Naive thymus-derived CD4-positive, alpha-beta T cell (primary cell): ENCODE measurements at places on chromosomes 11 and 22. TPM values are rescaled to one million over a fixed set of nuclear protein-coding genes. Genes with fewer than 3 reads are reported as not detected.

DNA sequence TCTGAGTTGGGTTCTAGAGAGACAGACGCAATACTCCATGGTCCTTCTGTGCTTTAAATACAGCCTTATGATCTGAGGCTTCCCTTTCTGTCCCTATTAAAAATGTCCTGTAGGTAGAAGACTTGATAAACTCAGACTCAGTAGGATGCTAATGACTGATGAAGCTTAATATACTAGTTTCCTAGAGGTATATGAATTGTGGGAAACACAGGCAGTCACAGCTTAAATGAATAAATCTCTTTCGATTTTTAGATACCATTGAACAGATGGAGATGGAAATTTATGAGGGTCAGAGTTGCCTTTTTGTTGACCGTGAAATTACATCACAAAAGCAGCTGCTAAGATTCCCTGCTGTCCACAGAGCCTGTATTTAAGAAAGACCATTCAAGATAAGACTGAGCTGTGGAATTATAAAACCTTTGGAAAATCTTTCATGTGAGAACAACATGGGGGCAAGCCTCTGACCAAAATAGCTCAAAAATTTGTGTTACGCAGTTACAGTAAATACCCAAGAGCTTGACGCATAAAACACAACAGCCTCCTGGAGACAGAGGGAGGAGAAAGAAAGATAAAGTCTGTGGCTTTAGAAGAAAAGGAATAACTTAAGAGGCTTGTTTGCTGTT, 172.3 kb downstream of the AASDHPPT start:
- no peaks in the 10 kb centered on the region for H3K36me3 ChIP-seq
- H3K27ac ChIP-seq, result no peak overlapping the region
- no peak overlapping the region for H3K4me3 ChIP-seq
- no peak for DNase-seq
- H3K4me1 ChIP-seq, result no peaks in the 10 kb centered on the region

- DNase-seq, result no peak
- no peak overlapping the region for H3K4me3 ChIP-seq
- no peaks in the 10 kb centered on the region for H3K36me3 ChIP-seq
- no peaks in the 10 kb centered on the region for H3K4me1 ChIP-seq
These were observed 972.8 kb downstream of the OPCML start for GRCh38 chr11:132559331-132560036.

GRCh38 chr22:44632541-44633396, 69.2 kb upstream of the PRR5 start:
- H3K27ac ChIP-seq, result no peak overlapping the region
- H3K4me3 ChIP-seq, result no peak overlapping the region
- H3K36me3 ChIP-seq, result no peaks in the 10 kb centered on the region
- H3K4me1 ChIP-seq, result peaks cover 9% of the 10 kb centered on the region
- DNase-seq, result no peak
- no peaks in the 10 kb centered on the region for H3K27me3 ChIP-seq

- no peaks in the 10 kb centered on the region for H3K27me3 ChIP-seq
- H3K4me3 ChIP-seq, result peak overlapping the region; percentile 1
- peak; percentile 62 for DNase-seq
- H3K27ac ChIP-seq, result peak overlapping the region; percentile 91
These were observed 264.0 kb downstream of the ETS1 start for GRCh38 chr11:128323381-128323780.

GRCh38 chr22:25654676-25655075, 87.3 kb upstream of the MYO18B start:
- no peaks in the 10 kb centered on the region for H3K27me3 ChIP-seq
- H3K27ac ChIP-seq, result no peak overlapping the region
- no peaks in the 10 kb centered on the region for H3K4me1 ChIP-seq
- H3K36me3 ChIP-seq, result no peaks in the 10 kb centered on the region

DNA sequence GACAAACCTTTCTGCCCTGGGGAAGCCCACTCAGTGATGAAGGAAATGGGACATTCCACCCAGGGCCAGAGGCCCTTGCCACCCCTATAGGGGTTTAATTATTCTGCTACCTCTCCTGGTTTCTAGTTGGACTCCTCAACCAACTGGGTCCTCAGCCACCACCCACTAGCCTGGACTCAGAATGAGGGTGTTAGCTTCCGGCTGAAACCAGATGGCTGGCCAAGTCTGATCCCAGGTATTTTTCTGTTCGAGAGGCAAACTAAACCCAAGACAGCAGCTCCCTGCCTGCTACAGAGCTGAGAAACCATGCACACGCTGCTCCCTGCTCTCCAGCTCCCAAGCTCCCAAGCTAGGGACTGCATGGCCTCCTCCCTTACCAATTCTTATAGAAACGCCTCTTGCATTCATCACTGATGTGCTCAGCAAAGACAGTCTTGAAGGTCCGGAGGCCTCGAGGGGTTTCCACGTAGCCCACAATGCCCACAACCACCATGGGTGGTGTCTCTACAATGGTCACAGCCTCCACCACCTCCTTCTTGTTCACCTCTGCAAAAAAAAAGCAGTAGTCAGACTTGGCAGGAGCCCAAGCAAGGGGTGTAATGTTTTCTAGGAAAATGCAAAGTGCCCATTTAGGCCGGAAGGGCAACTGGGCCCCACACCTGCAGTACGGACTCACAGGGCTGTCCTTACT, 2.2 kb downstream of the RPL3 start:
- peaks cover 34% of the 10 kb centered on the region for H3K4me1 ChIP-seq
- peak overlapping the region; percentile 81 for H3K4me3 ChIP-seq
- H3K36me3 ChIP-seq, result peaks cover 29% of the 10 kb centered on the region
- H3K27me3 ChIP-seq, result no peaks in the 10 kb centered on the region
- no peak for DNase-seq

GRCh38 chr11:36532941-36533601, 23.0 kb upstream of the TRAF6 start:
- H3K27me3 ChIP-seq, result no peaks in the 10 kb centered on the region
- no peaks in the 10 kb centered on the region for H3K4me1 ChIP-seq
- no peaks in the 10 kb centered on the region for H3K36me3 ChIP-seq
- no peak for DNase-seq

DNA sequence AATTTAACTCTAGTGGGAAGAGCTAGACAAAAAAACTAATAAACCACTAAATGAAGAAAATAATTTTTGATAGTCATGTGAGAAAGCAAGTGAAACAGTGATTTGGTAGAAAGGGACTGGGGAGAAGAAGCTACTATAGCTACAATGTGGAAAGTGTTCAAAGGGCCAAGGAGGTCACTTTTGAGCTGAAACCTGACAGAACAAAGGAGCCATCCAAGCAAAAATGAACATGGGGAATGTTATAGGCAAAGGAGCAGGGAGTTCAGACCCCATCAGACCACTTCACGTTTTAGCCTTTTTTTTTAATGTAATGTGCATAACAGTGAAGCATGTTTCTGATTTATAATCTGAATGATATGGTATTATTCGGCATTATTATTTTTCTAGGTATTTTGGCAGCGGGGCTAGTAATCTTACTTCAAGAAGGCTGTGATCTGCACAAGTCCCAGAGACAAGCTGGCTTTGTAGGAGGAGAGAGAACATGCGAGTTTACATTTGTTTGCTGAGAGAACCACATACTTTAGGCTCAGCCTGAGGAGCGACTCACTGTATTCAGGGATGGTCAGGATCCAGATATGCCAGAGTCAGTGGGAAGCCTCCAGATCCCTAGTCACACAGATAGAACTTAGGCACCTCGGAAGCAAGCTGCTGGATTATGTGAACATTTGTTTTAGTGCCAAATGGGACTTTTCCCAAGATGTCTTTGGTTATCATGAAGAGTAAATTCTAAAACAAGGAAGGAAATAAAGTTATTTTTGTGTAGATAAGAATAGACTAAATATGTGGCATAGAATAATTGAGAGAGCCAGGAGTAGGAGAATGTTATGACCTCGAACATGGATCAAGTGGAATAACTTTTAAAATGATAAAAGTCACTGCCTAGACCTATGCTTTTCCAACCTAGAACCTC, 118.6 kb downstream of the TRIM44 start:
- no peak overlapping the region for H3K4me3 ChIP-seq
- H3K4me1 ChIP-seq, result peaks cover 7% of the 10 kb centered on the region
- no peaks in the 10 kb centered on the region for H3K36me3 ChIP-seq
- no peaks in the 10 kb centered on the region for H3K27me3 ChIP-seq

DNA sequence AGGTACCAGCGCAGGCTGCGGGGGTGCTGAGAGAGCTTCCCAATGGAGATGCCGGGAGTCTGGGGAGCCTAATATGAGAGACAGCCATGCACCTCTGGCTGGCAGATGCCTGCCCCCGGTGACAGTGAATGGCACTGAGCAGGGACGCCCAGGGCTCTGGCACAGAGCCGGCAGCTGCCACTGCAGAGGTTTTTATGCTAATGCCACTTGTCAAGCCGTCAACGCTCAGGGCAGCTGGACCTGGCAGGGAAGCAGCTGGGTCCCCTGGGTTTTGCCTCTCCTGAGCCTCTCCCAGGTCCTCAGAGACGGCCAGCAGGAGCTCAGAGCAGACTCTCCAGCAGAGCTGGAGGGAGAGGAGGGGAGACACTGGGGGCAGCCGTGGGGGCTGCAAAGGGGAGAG, 573.6 kb downstream of the BUD13 start:
- H3K27me3 ChIP-seq, result no peaks in the 10 kb centered on the region
- no peak overlapping the region for H3K4me3 ChIP-seq
- no peak overlapping the region for H3K27ac ChIP-seq
- no peaks in the 10 kb centered on the region for H3K36me3 ChIP-seq
- H3K4me1 ChIP-seq, result no peaks in the 10 kb centered on the region

- H3K4me3 ChIP-seq, result no peak overlapping the region
- H3K4me1 ChIP-seq, result no peaks in the 10 kb centered on the region
- no peak overlapping the region for H3K27ac ChIP-seq
- no peaks in the 10 kb centered on the region for H3K27me3 ChIP-seq
- no peaks in the 10 kb centered on the region for H3K36me3 ChIP-seq
- DNase-seq, result no peak
These were observed 966.5 kb downstream of the NTM start for GRCh38 chr11:132336781-132337535.

DNA sequence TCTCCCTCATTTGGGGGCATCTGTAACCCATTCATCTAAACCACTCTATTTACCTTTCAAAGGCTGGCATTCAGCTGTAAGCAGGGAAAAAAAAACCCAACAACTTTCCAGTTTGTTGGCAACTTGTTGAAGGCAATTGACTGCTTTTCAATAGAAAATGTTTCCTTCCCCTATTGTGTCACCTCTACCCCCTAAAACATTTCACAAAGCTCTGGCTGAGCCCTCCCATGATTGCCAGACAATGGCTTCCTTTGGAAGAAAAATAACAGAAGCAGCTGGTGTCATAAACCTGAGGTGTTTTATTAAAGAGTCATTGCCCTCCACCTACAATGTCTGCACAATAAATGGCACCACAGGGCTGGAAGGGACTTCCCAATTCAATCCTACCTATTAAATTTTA, 22.1 kb upstream of the PSMA1 start:
- H3K27ac ChIP-seq, result no peak overlapping the region
- no peak for DNase-seq
- H3K4me3 ChIP-seq, result no peak overlapping the region

DNA sequence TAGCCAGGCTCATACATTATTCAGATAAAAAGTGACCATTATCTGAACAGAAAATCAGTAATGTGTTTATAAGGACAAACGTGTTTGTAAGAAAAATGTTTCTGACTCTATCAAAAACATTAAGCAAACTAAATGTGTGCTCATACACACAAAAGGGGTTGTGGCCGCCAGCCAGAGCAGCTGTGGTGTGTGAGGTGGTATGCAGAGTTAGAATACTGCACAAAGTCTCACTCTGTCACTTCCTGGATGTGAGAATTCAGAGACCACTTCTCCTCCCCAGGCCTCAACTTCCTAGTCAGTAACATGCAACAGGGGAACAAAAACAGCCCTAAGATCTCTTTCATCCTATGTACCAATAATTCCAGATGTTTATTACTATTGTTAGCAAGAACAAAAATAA, 9.4 kb downstream of the OR5B21 start:
- peak overlapping the region; percentile 14 for H3K27ac ChIP-seq
- H3K4me3 ChIP-seq, result no peak overlapping the region
- peaks cover 16% of the 10 kb centered on the region for H3K4me1 ChIP-seq
- no peak for DNase-seq
- no peaks in the 10 kb centered on the region for H3K36me3 ChIP-seq

DNA sequence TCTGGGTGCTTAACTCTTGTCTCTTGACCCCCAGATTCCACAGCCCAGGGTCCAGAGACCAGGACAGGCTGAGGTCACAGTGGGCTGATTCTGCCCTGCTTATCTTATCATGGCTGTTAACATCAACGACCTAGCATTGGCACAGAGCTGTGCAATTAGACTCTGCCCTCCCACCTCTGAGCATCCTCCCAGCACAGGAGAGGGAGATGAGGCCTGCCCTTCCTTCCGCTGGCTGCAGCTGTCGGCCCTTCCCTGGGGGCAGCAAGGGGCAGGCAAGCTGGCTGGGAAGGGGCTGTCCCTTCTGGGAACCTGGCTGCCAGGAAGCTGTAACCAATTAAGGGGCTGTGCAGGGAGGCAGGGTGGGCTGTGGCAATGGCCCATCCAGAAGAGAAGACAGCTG, 22.5 kb downstream of the LRRC10B start:
- H3K27ac ChIP-seq, result no peak overlapping the region
- H3K36me3 ChIP-seq, result no peaks in the 10 kb centered on the region

DNA sequence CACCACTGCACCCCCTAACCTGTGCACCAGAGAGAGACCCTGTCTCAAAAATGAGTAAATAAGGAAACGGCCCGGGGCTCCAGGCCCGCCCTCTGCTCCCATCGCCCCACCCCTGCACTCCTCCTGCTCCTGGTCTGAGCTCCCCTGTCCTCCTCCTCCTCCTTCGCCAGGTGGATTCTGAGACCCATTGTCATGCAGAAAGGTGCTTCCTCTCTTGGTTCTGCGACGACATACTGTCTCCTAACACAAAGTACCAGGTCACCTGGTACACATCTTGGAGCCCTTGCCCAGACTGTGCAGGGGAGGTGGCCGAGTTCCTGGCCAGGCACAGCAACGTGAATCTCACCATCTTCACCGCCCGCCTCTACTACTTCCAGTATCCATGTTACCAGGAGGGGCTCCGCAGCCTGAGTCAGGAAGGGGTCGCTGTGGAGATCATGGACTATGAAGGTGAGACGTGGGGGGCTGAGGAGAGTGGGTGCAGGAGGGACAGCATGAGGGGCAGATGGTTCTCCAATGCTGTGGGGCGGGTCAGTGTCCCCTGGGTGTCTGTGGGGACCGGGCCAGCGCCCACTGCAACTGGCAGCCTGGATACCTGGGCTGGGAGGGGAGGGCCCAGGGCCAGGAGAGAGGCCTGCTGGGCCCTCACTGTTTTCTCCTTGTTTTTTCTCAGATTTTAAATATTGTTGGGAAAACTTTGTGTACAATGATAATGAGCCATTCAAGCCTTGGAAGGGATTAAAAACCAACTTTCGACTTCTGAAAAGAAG, 3.1 kb upstream of the APOBEC3D start:
- H3K27me3 ChIP-seq, result no peaks in the 10 kb centered on the region
- H3K27ac ChIP-seq, result no peak overlapping the region
- peaks cover 19% of the 10 kb centered on the region for H3K4me1 ChIP-seq

GRCh38 chr22:44605486-44605885, 96.5 kb upstream of the PRR5 start:
- no peaks in the 10 kb centered on the region for H3K27me3 ChIP-seq
- no peaks in the 10 kb centered on the region for H3K36me3 ChIP-seq
- H3K27ac ChIP-seq, result no peak overlapping the region
- H3K4me3 ChIP-seq, result no peak overlapping the region
- no peak for DNase-seq

Gene TUG1
- total RNA-seq, result 141 TPM

Gene PRDM10
- 16.3 TPM for total RNA-seq

Gene NFAM1
- total RNA-seq, result 0.57 TPM

Gene MRPL23
- total RNA-seq, result 50.4 TPM

Gene MEI1
- total RNA-seq, result 56.7 TPM

Gene ESAM
- 1.7 TPM for total RNA-seq

Gene MOGAT2
- not detected for total RNA-seq

Gene OR9Q2
- not detected for total RNA-seq

Gene OR51B4
- not detected for total RNA-seq
